Stimulated activated CD4-positive, alpha-beta T cell treated with anti-CD3 and anti-CD28 coated beads, Interleukin-2, amount 100 ng/mL, for 24 hours (primary cell): ENCODE measurements at places on chromosomes 16 and 17.

DNA sequence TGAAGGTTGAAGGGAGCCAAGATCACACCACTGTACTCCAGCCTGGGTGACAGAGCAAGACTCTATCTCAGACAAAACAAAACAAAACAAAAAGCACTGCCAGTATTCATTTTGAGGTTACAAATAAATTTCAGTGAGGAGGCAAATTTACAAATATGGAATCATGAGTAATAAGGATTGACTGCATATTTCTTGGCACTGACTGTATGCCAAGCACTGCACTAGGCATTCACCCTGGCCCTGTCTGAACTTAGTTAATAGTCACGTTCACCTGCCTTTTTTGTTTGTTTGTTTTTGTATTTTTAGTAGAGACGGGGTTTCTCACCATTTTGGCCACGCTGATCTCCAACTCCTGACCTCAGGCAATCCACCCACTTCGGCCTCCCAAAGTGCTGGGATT, 5.1 kb downstream of the LDAF1 start:
- no peak for DNase-seq

GRCh38 chr16:17529982-17530760, 59.4 kb upstream of the XYLT1 start:
- DNase-seq = peak; percentile 17

DNA sequence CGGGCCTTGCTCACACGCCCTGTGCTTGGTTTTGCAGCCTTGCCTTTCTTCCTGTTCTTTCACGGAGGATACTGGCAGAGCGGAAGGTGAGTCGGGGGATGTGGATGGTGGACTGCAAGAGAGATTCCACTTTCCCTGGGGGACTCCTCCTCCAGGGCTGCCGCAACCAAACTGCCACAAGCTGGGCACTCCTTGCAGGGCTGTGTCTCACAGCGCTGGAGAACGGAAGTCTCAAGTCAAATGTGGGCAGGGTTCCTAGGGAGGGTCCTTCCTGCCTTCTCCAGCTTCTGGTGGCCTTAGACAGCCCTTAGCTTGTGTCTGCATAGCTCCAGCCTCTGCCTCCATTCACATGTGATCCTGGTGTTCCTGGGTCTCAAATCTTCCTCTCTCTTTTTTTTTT, 11.4 kb upstream of the BIRC5 start:
- no peak for DNase-seq

GRCh38 chr16:88622866-88623265, 15.5 kb upstream of the IL17C start:
- no peak for DNase-seq

DNA sequence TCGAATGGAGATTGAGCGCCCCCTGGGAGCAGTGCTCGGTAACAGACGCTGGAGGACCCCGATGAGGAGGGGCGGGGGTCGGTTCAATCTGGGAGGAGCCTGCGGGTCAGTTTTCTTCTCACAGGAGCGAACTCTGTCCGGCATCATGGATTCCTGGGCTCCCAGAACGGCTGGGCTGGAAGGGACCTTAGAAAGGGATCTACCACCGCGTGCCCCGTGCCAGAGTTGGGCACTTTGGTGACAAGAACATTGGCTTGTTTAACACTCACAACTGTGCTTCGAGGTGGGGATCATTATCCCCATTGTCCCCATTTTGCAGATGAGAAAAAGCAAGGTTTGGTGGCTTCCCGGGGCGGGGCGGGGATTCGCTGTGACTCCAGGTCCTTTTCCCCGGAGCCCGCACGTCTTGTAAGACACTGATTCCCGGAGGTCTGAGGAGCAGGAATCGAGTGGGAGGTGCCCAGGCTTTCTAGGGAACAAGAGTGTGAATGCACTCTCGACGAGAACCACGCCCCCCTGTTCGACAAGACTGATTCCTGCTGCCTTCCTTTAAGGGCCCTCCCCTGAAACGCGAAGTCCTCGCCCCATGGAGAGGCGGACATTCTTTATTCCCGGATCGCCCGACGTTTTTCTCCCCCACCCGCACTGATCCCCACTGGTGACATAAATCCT, 1.5 kb upstream of the FBXL19 start:
- DNase-seq = peak; percentile 91

- no peak for DNase-seq
Observed at GRCh38 chr16:84315422-84315821, 20.7 kb downstream of the WFDC1 start.

DNA sequence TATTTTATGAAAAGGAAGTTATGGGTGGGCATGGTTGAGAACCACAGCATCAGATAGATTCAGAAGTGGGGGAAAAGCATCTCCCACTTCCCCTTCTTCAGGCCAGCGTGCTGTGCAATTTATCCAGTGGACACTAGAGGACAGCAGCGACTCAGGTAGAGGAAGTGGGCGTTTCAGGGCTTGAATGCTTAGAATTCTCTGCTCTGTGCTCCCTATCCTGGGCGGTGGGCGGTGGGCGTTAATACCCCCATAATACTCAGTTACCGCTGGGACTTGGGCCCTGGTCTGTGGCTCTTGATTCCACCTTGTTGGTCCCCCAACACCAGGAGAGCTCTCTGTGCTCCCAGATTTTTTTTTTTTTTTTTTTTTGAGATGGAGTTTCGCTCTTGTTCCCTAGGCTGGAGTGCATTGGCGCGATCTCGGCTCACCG, 3.7 kb upstream of the LYZL6 start:
- peak; percentile 53 for DNase-seq

DNA sequence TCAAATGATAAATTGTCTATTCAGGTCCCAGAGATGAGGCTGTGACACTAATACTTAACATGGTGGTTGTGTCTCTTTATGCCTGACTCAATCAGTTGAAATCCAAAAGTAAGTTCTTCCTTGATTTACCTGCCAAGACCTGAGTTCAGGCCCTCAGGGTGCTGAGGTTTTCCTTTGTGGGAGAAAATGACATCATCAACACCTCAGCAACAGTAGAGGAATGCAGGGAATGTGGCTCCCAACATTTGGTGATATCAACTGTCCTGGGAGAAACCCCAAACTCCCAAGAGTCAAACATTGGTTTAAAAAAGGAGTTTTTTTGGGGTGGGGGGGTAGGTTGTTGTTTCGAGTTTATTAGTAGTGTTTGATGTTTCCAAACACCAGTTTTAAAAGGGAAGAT, 14.7 kb downstream of the RNF43 start:
- no peak for DNase-seq

DNA sequence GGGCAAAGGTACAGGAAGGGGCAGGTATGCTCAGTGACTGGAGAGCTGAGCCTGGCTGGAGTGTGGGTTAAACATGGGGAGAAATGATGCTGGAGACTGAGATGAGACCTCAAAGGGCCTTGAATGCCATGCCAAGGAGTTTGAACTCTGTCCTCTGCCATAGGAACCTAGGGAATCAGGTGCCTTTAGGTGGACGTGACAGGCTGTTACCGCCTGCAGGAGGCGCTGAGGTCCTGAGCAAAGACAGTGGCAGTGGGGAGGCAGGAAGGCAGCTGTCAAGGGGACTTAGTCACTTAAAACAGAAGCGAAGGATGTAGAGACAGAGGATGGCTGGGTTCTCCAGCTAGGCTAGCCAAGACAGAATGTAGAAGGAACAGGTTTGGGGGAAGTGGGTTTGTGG, 9.1 kb downstream of the PSMB3 start:
- peak; percentile 36 for DNase-seq

- no peak for DNase-seq
Observed at GRCh38 chr17:20280851-20281250, 186.5 kb downstream of the LGALS9B start.

GRCh38 chr17:65183736-65184135, 46.6 kb downstream of the RGS9 start:
- DNase-seq = no peak

- DNase-seq = peak; percentile 40
Observed at GRCh38 chr17:39235555-39236449, 10.1 kb upstream of the STAC2 start.

GRCh38 chr16:4987580-4988374, 29.6 kb downstream of the SEC14L5 start:
- DNase-seq = no peak

DNA sequence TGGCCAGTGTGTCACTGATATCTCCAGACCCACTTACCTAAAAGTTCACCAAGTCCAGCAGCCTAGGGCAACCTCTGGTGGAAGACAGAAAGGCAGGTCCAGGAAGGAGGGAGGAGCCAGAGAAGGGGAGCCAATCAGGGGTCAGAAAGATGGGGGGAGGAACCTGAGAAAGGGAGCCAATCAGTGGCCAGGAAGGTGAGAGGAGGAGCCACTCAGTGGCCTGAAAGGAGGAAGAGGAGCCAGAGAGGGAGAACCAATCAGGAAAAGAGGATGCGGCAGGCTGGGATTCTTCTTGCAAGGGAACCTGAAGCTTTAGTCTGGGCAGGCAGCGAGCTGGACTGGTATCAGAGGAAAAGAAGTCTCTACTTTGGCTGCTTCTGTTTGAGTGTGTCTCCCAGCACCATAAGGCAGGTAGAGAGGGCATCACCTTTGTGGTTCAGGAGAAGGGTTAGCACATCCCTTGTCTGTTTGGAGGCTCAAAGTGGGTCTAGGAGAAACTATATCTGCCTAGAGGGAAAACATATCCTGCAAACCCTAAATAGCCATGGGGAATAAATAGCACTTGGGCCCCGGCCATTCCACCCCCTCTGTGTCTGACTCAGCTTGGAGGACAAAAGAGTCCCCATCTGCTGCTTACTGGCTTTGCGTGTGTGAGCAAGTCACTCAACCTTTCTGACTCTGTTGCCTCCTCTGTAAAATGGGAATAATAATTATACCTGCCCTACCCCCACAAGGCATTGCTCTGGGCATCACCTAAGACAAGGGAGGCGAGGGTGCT, 43.4 kb upstream of the CRHR1 start:
- no peak for DNase-seq

GRCh38 chr17:69523244-69523861, 108.9 kb downstream of the MAP2K6 start:
- DNase-seq = no peak

- DNase-seq = peak; percentile 14
Observed at GRCh38 chr17:27218719-27219488, 75.0 kb upstream of the WSB1 start.

DNA sequence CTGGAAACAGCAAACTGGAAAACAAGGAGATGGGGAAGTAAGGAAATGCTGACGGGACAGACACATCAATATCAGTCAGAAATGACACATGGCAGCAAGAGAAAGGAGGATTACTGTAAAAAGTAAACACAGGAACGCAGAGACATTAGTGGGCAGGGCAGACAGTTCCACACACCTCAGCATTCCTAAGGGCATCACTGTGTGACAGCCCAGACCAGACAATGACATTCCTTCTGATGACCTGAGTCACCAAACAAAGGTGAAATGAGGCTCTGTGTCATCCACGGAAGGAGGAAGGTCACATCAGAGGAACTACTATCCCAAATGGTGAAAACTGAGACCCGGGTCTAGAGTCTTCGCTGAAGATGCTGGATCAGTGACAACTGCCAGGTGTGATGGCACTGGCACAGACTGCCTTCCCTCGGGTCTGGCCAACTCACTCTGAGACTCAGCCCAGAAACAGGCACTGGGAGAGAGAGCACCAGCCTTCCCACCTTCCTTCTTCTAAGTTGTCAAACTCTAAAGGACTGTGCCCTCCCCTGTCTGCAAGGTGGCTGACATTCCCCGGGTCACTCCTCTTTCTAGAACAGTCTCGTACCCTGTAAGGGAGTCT, 36.7 kb downstream of the TK2 start:
- DNase-seq = no peak

DNA sequence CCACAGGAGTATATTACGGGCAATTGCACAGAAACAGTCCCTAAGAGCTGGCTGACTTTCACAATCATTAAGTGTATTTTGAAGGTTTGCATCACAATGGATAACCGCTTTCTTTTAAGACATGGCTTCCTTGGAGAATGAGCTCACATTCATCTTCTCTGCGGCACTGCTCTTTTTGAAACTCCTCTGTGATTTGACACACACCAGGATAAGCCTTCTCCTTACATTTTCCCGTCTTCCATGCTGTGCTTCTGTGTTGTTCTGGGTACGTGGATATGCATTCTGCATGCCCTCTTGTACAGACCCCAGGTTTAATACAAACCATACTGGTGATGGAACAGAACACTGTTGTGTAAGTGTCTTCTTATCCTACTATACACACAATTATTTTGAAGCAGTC, 89.5 kb upstream of the METRNL start:
- DNase-seq = no peak

GRCh38 chr17:7831233-7831632, 2.8 kb upstream of the KDM6B start:
- no peak for DNase-seq

DNA sequence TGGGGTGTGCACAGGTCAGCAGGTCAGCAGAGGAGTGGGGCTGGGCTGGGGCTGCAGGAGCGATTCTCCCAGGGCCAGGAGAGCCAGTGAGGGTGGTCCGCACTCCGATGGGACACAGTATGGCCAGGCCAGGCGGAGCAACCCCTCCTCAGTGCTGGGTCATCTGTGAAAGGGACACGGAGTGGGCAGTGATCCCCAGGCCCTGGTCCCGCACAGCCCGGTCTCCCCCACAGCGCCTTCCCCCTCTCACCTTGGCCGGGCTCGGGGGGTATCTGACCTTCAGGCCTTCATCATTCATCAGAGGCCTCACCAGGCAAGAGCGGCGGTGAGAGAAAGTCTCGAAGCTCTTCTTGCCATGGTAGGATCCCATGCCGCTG, 10.0 kb downstream of the ALDH3A1 start:
- DNase-seq = no peak
